ENCODE measurements at places on chromosomes 16 and 17.

DNA sequence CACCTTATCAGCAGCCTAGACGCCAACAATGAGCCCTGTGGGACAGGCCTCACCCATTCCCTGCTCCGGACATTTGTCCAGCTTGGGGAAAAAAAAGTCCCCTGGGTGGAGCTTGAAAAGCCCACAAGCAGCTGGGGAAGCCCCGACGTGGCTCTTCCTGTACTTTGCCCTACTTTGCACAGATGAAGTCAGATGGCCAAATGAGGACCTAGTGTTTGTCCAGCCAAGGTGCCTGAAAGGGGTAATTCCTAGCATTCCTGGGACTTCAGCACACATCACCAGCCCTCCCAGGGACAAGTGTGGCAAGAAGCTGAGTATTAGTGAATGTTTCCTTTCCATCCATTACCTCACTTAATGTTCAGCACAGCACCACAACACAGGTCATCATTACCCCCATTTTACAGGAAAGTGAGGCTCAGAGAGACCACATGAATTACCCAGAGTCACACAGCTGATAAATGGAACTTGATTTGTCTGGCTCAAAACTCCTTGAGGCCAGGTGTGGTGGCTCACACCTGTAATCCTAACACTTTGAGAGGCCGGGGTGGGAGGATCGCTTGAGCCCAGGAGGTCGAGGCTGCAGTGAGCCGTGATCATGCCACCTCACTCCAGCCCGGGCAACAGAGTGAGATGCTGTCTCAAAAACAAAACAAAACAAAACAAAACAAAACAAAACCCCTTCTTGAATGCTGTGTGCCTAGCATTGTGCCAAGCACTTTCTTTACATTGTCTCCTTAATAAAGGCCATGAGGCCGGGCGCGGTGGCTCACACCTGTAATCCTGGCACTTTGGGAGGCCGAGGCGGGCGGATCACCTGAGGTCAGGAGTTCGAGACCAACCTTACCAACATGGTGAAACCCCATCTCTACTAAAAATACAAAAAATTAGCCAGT, 19.9 kb upstream of the PLLP start:
- no peak for DNase-seq

DNA sequence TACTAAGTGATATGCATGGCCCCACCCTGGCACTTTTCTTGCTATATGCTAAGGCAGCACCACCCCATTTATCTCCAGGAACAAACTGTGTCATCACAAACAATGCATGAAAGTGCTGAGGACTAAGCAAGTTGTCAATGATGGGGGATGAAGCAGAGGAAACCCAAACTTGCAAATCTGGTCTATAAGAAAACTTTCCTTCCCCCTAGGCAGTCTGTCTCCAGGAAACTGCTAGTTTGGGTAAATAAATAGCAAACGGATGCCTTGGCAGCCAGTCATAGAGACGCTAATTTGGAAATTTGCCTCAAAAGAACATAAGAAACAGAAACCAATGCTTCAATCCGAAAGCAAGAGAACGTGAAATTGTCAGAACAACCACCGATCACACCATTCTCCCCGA, 5.6 kb upstream of the HSBP1 start:
- DNase-seq = no peak

DNA sequence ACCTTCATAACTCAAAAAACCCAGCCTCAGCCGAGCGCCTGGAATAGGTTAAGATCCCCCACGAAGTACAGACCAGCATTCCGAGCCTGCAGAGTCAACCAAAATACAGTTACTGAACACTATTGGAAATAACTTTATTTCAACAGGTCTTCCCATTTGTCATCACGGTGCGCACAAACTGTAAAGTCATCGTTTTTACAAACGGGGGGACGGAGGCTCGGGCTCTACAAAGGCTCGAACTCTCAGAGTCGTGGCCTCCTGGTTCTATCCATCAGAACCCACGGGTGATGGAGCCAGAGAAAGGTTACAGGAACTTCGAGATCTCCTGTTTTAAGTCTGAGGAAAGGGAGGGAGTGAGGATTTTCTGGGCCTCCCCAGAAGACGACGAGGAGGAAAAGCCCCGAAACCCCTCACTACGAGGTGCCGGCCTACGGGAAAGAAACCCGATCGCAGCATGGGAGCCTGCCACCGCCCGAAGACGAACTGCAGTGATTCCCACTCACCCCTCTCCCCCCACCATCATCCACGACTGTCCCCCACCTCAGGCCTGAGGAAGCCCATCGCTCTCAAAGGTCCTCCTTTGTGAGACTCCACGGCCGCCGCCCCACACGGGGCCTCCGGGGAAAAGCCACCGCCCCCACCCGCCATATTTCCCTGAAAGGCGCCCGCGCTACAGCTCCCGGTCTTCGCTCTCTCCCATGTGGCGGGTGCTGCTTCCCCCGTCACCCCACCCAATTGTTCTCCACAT, 917 bp downstream of the YWHAE start:
- peak; percentile 74 for DNase-seq

- no peak for DNase-seq
These were observed 13.5 kb downstream of the CCDC40 start for GRCh38 chr17:80049986-80050385.

GRCh38 chr16:81933361-81933760, 77.9 kb downstream of the SDR42E1 start:
- no peak for DNase-seq

DNA sequence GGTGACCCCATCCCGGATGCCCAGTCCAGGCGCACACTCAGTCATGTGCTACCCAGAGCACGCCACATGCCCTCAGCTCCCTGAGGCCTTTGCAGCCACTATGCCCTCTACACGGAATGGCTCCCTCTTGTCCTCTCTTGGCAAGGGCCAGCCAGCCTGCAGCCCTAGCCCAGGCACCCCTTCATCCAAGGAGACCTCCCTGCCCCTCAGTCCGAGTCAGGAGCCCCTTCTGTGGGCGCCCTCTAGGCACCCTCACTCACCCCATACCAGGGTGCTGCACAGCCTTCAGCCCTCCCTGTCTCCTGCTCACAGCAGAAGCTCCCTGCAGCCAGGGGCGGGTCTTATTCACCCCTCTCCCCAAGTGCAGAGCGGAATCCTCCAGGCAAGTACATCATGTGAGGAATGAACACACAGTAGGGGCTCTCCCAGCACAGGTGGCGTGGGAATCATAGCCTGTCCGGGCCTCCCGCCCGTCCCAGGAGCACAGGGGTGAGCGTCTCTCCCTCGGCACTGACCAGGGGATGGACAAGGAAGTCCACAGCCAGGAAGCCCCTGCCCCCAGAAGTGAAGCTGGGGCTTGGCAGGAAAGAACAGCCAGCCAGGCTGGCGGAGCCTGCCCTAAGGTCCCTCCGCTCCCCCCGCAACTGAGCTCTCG, 186.9 kb downstream of the RBFOX3 start:
- DNase-seq = no peak
